ENCODE measurements at places on chromosomes 7 and 10. TPM values are rescaled to one million over a fixed set of nuclear protein-coding genes. Genes with fewer than 3 reads are reported as not detected.

Gene GNAI1
- 133 TPM for polyA plus RNA-seq

Gene TMEM236
- polyA plus RNA-seq, result 0.31 TPM

Gene TAS2R4
- polyA plus RNA-seq, result 6.6 TPM

Gene TMEM184A
- polyA plus RNA-seq, result 4.5 TPM

Gene ATOH7
- 1.8 TPM for polyA plus RNA-seq

Gene CLEC5A
- polyA plus RNA-seq, result 0.72 TPM

DNA sequence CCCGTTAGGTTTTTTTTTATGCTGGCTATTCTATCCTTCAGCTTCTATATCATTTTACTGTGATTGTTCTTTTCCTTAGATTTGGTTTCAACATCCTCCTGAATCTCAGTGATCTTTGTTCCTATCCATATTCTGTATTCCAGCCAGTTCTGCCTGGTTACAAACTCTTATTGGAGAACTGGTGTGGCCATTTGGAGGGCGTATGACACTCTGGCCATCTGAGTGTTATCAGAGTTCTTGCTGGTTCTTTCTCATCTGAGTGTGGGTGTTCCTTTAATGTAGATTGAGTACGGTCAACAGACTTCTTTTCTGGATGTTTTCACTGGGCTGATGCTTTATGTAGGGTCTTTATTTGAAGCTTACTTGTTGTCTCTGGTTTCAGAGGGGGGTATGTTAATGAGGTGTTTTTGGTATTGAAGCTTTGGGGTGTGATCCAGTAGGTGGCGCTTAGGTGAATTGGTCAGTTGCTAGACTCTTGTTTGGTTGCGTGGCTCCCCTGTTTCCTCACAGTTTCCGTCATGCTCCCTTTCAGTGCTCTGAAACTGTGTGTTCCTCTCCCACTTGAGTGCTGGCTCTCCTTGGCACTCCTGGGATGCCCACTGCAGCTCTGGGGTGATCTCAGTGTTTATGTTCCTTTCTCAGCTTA lies 80.7 kb downstream of the FANK1 start:
- DNase-seq, result no peak

- no peak for DNase-seq
Observed at GRCh38 chr10:118457824-118458428, 115.8 kb upstream of the FAM204A start.

GRCh38 chr10:128277267-128277840 lies 151.1 kb upstream of the MKI67 start:
- no peak for DNase-seq

DNA sequence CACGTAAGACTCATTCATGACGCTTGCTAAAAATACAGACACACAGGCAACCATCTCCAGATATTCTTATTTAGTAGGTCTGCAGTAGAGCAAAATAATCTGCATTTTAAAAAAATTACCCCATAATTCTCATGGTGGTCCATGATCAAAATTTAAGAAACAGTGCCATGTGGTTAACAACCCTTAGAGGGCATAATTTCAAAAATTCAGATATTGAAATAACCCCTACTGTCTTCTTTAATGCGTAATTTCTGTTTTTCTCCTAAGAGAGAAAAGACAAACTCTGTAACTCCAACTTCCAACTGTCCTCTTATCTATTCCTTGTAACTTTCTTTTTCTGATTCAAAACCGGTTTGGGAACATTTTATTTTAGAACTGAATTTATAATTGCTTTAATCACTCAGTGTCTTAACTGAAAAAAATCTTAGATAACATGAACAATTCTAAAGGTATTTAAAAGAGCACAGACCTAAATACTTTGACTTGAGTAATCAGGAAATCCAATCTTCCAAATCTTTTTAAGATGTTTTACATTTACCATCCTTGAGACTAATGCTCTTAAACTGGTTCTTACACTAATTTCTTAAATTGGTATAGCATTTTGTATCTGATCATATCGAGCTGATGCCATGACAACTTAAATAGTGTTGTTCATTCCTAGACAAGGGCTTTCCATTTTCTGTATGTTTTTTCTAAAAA lies 148.0 kb downstream of the GALNT11 start:
- DNase-seq, result no peak

- no peak for DNase-seq
Observed at GRCh38 chr10:88322324-88323063, 260.6 kb downstream of the RNLS start.

DNA sequence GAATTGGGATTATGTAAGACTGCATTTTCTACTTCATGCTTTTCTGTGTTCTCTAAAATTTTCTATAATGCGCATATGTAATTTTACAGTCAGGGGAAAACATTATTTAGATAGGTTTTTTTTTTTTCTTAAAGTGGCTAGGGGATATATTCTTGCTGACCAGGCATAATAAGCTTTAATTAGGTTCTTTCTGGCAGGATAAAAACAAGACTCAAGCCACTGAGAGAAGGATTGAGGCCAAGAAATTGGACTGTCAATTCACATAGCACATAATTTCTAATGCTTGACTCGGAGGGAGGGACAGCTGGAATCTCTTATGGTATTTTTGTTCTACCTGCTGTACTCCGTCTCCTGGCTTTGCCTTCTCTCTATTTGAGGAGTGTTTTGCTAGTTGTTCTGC lies 119.8 kb upstream of the NPVF start:
- no peak for DNase-seq
